Fibroblast of skin of left biceps (primary cell): ENCODE measurements at places on chromosomes 6 and 20.

DNA sequence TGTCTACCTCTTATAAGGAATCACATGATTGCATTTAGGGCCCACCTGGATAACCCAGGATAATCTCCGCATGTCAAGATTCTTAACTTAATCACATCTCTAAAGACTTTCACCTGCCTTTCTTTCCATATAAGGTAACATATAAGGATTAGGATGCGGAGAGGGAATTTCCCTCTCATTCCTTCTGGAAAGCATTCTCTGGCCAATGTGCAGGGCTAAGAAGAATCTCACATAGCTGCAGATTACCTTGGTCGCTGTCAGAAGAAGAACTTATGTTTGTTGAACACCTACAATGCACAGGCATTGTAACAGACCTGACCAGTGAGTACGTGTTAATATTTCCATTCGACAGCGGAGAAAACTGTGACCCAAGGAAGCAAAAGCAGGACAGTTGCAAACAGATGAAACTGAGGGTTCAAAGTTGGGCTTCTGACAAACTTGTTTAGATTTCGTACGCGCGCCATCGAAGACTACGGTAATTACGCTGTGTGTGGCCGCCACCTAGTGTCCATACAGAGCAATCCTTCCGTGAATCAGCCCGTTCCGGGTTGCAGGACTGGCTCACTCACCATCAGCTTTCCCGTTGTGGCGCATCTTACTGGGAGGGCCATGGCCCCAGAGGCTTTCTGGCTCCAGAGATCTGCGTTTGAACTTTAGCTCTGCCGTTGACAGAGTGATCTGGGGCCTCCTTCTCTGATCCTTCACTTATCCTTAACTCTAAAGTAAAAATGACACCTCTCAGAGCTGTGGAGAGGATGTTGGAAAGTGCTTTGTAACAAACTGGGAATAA, 9.5 kb downstream of the C20orf202 start:
- DNase-seq: peak; percentile 7

GRCh38 chr20:47418069-47418757, 61.7 kb upstream of the ZMYND8 start:
- no peak for DNase-seq

DNA sequence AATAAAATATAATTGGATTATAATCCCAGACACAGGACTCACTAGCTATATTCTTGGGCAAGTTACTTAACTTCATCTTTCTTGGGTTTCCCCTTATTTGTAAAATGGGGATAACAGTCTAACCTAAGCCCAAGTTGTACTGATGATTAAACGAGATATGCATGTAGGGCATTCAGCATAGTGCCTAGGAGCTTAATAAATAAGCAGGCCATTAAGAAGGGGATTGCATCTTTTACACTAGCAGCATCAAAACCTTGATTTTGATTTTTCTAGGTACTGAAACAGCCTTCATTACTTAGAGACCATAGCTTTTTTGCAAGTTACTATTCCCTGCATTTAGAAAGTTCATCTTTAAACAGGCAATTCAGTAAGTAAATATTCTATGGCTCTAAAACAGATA, 2.2 kb upstream of the QKI start:
- no peak for DNase-seq

GRCh38 chr6:11865680-11866300, 87.2 kb upstream of the ADTRP start:
- DNase-seq: no peak

DNA sequence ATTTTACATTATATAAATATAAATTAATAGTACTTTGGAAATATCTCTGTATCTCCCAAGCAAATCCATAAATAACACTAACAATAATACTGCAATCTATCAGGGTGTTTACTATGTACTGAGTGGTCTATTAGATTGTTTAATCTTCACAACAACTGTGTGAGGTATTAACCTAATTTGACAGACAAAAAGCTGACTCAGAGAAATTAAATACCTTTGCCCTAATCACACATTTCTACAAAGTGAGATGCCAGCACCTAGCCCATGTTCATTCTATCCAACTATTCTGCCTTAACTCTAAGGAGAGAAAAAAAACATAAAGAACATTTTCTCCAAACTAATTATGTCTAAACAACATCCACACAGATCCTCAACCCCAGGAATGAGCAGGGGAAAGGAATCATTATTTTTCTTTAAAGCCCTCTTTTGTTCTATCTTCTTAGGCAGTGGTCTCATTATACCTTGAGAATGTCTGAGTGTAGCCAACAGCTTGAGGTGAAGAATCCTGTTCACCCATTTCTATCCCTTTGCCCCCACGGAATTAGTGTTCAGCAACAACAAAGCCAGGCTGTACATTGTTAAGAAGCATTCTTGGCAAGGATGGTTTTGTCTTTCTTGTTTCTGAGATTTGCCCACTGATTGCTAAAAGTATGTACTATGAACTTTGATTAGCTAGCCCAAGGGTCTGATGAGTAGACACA, 42.7 kb downstream of the PRL start:
- DNase-seq: no peak

GRCh38 chr6:47490676-47491075, 13.1 kb downstream of the CD2AP start:
- no peak for DNase-seq

- no peak for DNase-seq
Observed at GRCh38 chr6:912871-913835, 220.2 kb upstream of the EXOC2 start.

GRCh38 chr20:58784321-58785074, 66.2 kb downstream of the GNAS-AS1 start:
- no peak for DNase-seq

DNA sequence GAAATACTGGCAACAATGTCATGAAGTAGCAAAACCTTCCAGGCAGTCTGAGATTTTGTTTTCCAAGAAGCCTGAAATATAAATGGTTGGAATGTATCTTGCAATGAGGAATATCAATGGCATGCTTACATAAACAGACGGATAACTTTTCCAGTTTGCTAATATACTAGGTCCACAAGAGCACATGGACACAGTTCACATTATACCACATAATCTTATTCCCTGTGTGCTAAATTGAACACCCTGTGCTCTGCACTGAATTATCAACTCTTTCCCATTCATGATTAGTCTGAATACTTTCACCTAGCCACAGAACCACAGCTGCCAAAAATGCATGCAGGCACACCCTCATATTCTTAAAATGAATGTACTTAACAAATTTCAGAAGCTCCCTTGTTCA, 274.3 kb downstream of the COL12A1 start:
- peak; percentile 97 for DNase-seq

- no peak for DNase-seq
Observed at GRCh38 chr20:21509597-21510371, 4.1 kb downstream of the NKX2-2 start.

DNA sequence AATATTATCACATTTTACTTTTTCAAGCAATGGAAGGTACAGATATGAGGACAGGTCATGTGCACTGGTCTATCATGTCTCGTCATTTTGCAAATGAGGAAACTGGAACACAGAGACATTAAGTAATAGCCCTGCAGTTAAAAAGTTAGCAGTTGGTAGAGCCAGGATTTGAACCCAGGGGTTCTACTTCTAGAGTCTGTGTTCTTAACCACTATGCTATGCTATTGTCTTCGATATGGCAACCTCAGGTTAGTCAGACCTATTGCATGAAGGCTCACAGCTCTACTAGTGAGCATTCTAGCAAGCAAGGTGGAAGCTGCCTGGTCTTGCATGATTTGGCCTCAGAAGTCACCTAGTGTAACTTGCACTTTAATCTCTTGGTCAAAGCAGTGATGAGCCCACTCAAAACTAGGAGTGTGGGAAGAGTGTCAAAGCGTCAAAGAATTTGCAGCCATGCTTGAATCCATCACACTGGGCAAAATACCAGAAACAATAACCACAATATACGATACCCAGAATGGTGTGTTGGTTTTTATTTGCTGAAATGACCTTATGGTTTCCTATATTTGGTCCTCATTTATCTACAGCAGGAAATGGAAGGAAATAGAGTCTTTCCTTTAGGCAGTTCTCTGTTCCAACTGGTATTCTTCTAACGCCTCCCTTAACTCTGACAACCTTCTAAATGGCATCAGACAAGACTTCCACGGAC, 20.4 kb upstream of the BMP2 start:
- no peak for DNase-seq

- DNase-seq: no peak
Observed at GRCh38 chr6:119170447-119171087, 92.1 kb upstream of the FAM184A start.
